ENCODE measurements at places on chromosomes 3 and 15.

- no peak for DNase-seq
These were observed 106.0 kb upstream of the TRIM42 start for GRCh38 chr3:140571836-140572235.

GRCh38 chr15:52392008-52392687, 96.5 kb upstream of the MYO5C start:
- DNase-seq = no peak

DNA sequence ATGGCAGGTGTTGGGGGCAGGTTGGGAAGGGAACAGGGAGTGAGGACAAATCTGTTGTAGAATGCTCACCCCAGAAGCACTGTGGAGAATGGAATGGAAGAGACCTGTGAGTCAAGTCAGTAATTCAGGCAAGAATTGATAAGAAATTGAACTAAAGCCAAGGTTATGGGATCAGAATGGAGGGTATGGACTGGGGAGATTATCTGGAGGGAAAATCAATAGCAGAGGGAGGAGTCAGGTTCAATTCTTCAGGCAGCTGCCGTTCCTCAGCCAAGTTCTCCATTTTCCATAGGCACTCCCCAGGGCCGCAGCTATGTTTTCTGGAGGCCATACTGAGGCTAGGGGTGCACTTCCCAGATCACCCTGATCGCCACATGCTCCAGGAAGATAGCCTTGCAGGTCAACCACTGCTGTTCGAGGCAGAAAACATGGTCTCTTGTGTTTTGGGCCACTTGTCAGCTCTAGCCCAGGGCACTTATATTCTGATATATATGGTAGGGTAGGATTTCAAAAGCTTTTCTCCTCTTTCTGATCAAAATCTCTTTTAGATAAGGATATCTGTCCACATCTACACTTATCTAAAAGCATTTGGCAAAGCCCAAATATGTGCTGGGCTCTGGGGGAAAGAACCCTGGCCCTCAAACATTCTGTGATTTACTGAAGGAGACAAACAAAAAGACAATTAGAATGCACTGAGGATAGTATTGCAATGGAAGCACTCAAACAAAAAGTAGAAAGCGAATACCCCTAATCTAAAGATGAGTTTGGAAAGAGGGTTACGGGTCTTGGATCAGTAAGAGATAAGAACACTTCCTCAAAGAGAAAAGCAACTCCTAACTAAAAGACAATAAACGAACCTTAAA, 92.3 kb downstream of the TMEM212 start:
- no peak for DNase-seq

DNA sequence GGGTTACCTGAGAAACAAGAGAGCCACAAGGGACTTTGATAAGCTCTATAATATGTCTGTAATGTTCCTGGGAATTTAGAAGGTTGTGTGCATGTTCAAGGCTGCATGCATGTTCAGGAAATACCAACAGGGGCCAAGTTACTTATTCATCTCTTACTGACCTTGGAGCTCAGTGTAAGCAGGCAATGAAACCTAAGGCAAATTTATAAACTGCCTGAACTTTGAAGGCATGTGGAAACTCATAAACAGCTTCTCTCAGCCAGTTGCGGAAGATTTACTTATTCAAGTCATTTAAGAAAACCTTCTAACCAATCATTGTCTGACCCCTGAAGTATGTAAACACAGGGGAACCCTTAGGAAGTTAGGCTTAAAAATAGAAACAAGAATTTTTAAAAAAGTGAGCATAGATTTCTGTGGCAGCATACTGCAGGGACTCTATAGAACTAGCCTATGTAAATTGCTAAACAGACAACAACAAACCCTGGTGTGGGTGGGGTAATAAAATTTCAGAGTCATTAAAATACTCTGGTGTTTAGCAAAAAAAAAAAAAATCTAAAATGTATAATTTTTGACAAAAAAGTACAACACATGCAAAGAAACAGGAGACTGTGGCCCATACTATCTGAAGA, 57.2 kb downstream of the SLC15A2 start:
- no peak for DNase-seq

GRCh38 chr15:68511073-68511991, 67.5 kb upstream of the CORO2B start:
- no peak for DNase-seq

GRCh38 chr3:163622384-163622783, 1455.9 kb downstream of the SI start:
- no peak for DNase-seq

- DNase-seq = no peak
These were observed 6.1 kb upstream of the PDCD6IP start for GRCh38 chr3:33792167-33792892.

- DNase-seq = peak; percentile 28
These were observed 20.8 kb upstream of the DUSP7 start for GRCh38 chr3:52076896-52077780.

GRCh38 chr3:23806534-23807423, 1.0 kb downstream of the UBE2E1 start:
- DNase-seq = no peak

- DNase-seq = no peak
These were observed 129.7 kb downstream of the TPRG1 start for GRCh38 chr3:189301479-189301878.

DNA sequence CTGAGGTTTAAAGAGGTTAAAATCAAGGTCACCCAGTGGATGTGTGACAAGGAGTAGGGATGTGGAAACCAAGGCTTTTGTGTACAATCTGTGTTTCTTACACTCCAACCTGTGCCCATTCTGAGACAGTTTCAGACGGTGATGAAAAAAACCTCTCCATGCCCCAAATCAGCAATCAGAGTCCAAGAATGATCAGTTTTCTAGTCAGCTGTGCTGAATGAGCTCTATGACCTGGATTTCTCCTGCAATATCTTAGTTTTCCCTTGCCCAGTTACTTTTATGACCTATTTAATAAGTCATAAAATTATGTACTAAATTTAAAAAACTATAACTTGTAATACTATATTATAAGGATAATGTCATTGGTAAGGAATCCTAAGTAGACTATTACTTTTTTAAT, 37.5 kb upstream of the CBLB start:
- DNase-seq = no peak
